ENCODE measurements at places on chromosomes 13 and 19.

DNA sequence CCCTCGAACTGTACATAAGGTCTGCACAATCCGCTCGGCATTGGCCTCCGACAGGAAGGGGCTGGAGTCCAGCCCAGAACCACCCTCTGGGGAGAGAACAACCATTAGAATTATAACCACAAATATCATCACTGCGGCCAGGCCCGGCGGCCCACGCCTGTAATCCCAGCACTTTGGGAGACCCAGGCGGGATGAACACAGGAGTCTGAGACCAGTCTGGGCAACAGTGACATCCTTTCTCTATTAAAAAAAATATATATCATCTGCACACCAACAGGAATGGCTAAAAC lies 11.4 kb downstream of the COQ8B start:
- no peak for DNase-seq

DNA sequence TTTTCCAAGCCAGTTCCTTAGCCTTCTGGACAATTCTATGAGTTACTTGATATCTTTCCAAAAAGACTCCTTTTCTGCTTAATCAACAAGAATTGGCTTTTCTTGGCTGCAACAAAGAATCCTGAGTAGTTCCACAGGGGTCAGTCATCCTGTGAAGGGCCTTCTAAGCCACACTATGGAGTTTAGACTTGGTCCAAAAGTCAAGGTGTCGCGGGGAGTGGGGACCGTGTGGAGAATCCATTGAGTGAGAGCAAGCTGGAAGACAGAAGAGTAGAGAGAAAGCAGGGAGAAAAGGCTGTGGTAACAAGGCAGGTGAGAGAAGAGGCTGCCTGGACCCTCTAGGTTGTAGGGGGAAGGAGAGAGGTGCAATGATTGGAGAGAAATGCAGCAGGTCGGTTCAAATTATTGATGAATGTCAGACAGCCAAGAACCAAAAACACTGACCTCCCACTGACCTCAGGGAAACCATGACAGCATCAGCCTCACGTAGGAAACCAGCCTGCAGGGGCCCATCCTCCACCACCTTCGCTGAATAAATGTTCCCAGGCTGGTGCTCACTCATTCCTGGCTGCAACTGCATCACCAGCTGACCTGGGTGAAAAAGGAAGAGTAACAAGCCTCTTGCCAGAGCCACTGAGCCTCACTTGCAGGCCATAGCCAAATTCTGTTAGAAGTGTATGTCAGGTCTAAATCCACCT lies 7.1 kb upstream of the IFT88 start:
- DNase-seq, result no peak

GRCh38 chr13:40652588-40652940 lies 13.9 kb downstream of the FOXO1 start:
- DNase-seq, result no peak

- no peak for DNase-seq
Measured at GRCh38 chr13:45541806-45542205, 73.7 kb downstream of the ERICH6B start.

DNA sequence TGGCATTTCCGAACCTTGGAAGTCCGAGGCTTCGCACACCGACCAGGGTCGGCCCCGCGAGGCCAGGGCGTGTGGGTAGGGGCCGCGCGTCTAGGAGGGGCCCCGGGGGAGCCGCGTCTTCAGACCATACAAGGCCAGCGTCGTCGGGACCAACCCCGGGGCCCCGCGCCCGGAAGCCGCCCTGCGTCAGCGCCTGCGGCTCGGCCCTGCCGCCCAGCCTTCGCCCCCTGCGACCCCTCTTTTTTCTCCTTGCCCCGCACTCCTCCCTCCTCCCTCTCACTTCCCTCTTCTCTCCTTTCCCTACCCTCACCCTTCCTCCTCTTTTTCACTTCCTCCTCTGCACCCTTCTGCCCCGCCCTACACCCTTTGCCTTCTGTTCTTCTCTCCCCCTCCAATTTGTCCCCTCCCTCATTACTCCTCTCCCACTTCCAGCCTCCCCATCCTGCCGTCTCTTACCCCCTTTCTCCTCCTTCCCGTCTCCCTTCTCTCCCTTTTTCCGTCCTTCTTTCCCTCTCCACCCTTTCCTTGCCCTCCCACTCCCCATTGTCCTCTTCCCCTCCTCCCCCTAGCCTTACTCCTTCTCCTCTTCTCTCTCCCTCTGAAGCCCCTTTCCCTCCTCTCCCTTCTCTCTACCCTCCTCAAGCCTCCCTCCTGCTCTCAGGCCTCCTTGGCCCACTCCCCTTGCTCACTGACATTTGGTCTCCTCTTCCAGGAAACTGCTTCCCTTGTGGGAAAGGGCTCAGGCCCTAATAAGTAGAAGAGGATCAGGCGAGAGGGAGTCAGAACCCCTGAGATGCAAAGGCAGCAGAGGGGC lies 2.2 kb upstream of the PLEKHG2 start:
- DNase-seq, result peak; percentile 79

DNA sequence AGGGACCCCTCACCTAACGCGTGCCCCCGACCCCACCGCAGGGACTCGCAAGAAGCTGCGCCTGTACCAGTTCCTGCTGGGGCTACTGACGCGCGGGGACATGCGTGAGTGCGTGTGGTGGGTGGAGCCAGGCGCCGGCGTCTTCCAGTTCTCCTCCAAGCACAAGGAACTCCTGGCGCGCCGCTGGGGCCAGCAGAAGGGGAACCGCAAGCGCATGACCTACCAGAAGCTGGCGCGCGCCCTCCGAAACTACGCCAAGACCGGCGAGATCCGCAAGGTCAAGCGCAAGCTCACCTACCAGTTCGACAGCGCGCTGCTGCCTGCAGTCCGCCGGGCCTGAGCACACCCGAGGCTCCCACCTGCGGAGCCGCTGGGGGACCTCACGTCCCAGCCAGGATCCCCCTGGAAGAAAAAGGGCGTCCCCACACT lies 4.7 kb upstream of the MYBPC2 start:
- DNase-seq, result peak; percentile 90

DNA sequence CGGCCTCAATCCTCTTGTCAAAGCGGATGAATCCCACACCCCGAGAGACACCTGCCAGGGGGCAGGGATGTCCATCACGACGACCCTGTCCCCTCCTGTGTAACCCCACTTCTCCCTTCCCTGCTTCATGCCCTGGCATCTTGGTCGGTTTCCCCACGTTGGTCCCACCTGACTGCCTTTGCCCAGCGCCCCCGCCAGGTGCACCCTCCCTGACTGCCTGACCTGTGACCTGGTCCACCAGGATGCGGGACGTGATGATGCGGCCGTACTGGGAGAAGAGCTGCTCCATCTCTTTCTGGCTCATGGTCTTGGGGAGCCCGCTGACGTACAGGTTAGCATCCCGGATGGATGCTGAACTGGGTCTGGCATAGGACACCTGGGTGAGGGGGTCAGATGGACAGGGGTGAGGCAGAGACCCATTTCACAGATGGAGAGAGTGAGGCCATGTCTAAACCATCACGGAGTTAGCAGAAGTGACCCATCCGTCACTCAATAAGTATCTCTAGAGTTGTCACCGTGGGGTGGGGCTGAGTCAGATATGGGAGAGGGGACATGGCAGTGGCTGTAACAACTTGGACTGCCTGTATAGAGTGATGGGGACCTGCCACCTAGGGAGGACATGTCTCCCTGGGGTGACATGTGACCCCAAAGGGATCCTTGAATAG lies 22.5 kb downstream of the ELAVL3 start:
- no peak for DNase-seq

- no peak for DNase-seq
Measured at GRCh38 chr13:101846701-101847100, 394.2 kb downstream of the ITGBL1 start.

GRCh38 chr19:12293777-12294248 lies 870 bp downstream of the ZNF44 start:
- DNase-seq, result peak; percentile 98

- DNase-seq, result peak; percentile 96
Measured at GRCh38 chr19:52535771-52536447, 8.4 kb downstream of the ZNF808 start.

- no peak for DNase-seq
Measured at GRCh38 chr19:29918891-29919290, 23.1 kb upstream of the URI1 start.

DNA sequence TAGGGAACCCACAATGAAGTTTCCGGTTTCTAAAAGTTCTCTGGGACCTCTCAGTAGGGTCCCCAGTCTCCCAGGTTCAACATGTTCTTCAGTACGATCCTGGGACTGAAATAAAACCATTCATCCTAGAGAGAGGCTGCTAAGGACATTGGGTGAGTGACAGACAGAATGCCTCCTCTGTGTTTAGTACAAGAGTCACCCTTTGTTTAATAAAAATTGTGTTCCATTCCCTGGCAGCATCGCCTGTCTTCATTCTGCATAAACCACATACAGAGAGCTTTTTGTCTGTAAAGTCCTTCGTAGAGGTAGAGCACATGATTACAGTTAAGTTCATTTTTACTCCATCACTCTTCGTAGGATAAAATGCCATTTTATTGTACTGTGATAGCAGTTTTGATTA lies 95.3 kb upstream of the GPR12 start:
- no peak for DNase-seq

GRCh38 chr13:25213715-25214114 lies 41.6 kb upstream of the AMER2 start:
- DNase-seq, result peak; percentile 90

DNA sequence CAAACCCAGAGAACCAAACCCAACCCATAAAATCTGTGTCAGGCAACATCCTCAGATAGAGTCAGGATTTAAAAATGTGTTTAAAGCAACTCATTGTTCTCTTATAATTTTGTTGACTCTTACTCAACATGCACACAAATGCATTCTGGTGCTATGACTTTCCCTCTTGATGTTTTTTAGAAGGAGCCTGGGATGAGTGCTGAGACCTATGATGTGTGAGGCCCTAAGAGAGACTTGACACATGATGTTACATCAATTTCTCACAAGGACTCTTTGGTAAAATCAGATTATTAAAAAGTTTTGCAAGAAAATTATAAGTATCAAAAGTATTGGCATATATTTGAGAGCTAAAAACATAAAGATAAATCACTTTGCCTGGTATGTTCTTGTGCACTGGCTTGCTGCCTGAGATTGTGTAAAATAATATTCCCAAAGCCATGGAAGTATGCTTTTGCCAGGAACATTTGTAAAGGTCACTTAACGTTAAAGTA lies 173.9 kb downstream of the DCLK1 start:
- DNase-seq, result no peak

- no peak for DNase-seq
Measured at GRCh38 chr19:41399091-41399490, 1.5 kb downstream of the BCKDHA start.

GRCh38 chr13:88377852-88378251 lies 706.7 kb downstream of the SLITRK5 start:
- no peak for DNase-seq

GRCh38 chr13:30110301-30111070 lies 196.9 kb downstream of the KATNAL1 start:
- DNase-seq, result peak; percentile 87

DNA sequence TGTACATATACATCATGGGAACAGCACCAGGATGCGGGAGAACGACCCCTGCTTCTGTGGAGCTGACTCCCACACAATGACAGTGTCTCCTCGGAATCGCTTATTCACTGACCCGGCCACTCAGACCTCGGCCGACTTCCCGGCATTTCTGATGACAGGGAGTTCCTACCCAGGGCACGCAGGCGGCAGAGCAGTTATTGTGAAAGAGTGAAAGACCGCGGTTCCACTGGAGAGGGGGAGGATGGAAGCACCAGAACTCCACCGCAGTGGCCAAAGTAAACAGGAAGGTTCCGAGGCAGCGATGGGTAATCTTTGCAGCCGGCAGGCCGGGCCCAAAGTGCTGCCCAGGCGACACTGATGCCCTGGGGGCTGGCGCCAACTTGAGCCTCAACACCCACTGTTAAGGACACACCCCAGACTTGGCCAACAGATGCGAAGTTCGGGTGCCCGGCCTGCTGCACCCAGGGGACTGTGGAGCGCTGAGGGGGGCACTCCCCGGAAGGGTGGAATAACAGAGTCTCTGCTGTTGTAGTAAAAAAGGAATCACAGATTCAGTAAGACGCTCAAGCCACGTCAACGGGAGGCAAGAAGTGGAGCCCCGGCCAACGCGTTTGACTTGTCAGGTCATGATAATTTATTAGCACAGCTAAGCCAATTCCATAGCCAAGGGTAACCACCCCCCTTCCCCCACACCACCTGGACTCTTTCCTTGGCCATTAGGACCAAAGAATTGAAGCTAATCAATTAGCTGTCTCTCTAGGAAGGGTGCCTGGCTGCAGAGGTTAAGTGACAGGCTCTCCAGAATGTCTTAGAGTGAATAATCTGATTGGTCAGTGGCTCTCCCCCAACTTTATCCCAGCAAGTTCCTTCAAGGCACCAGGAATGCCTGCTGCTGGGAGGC lies 5.8 kb downstream of the MLLT1 start:
- no peak for DNase-seq

GRCh38 chr19:54164369-54165068 lies 5.0 kb upstream of the LENG1 start:
- peak; percentile 96 for DNase-seq

DNA sequence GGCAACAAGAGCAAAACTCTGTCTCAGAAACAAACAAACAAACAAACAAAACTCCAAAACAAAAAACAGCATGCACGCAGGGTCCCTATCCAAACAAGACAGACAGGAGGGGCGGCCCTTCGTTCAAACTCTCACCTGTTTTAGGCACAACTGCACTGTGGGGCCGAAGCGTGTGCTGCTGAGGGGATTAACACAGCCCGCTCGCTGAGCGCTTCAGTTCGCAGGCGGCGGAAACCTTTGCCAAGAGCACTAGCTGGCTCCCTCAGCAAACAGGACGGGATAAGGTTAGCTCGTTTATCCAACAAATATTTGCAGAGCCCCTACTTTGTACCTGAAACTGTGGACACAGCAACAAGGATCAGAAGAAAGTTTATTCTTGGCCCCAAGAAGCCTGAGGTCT lies 1.6 kb upstream of the ADPRHL1 start:
- DNase-seq, result no peak

- DNase-seq, result no peak
Measured at GRCh38 chr19:44698492-44699201, at the start of gene CEACAM16. CEACAM16 (plus strand) TSS chr19:44699151; CDS start chr19:44701457, 2,306 bp downstream.

GRCh38 chr13:27309401-27309958 lies 38.9 kb downstream of the RASL11A start:
- no peak for DNase-seq

DNA sequence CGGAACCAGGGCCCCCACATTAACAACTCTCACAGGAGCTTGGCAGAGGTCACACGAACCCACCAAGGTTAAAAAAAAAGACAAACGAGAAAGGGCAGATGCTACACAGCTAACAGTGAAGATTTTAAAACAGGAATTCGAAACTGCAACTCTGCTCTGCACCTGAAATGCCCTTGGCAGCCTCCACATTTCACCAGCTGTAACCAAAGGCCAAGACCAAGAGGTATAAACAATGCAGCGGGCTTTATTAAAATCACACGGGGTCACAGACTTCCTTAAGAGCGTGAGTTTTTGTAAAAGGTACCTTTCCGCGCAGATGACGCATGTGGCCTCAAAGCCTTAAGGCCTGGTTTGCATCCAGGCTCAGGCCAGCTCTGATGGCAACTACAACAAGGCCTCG lies 88.2 kb downstream of the STK24 start:
- DNase-seq, result no peak

GRCh38 chr13:41782086-41782485 lies 178.8 kb downstream of the VWA8 start:
- no peak for DNase-seq

DNA sequence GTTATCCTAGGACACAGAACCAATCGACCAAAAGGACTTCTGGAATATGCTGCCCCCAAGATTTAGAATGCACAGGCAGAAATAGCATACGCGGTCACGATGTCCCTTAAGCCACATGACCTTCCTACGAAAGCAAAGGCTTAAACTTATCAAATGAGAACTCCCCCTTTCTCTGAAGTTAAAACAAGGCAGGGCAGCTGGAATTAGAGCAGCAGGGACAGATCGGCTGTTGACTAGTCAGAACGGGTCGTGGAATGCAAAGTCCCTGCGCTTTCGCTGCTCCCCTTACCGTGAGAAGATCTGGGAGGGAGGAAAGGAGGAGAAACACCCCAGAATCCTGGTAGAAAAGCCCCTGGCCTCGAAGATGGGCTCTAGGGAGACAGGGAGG lies 799 bp upstream of the USPL1 start:
- peak; percentile 84 for DNase-seq
